Pancreas (tissue), 10 donors: ENCODE measurements at places on chromosomes 13 and 19. TPM values are rescaled to one million over a fixed set of nuclear protein-coding genes. Genes with fewer than 3 reads are reported as not detected.

DNA sequence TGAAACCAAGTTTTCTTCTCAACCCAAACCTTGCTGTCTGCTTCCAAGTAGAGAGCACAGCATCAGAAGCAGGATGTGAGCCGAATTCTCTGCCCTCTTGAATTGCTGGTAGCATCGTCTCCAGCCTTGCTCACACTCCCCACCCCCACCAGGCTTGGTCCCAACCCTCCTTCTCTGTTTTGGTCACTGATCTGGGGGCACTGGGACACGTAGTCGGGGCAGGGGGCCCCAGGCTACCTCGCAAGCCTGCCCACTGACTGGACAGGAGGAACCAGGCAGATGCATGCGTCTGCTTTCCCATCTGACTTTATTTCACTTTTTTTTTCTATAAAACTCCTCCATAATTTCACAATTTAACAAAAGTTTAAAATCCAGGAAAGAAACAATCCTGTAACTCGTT, 69.7 kb downstream of the MLLT1 start:
- DNase-seq, result no peak

DNA sequence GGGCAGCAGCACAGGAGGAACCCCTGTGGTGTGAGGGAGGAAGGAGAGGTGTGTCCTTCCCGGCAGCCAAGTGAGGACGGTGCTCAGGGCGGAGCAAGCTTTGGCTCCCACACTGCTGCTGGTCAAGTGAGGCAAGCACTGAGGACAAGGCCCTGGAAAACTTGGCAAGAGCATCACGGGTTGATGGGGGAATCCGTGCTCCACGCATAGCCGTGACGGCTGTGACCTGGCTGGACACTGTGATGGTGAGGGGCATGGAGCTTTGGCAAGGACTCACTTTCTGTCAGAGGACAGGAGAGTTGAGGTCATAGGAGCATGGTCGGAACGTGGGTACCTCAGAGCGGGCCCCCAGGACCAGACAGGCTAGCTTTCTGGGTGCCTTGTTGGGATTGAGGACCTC, 29.0 kb upstream of the SLC15A1 start:
- DNase-seq, result no peak

DNA sequence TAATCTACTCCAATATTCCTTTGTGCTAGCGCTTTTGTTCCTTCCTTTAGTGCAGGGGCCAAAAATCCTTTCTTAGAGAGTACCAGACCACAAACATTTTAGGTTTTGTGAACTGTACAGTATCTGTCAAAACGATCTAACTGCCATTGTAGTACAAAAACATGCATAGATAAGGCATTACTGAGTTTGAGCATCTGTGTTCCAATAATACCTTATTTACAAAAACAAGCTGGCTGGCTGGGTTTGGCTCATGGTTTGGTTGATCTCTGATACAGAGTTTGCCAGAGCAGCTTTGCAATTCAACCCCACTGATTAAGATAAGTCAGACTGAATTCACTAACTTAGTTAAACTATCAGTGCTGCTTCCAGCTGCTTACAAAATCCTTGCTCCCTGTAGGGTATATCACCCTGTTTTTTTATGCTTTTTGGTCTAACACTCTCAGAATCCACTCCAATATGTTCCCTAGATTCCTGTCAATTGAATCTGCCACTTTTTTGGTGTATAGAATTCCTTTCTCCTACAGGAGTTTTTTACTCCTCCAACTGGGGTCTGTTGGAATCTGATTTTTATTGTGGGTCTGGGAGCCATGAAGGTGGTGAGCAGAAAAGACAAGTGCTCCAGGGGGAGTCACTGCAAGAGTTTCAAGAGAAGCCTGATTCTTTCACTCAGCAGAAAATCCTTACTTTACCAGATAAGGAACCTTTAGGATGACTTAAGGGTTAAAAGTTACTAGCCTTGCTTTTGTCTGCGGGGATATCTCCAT, 1399.4 kb downstream of the EFNB2 start:
- no peak for DNase-seq

DNA sequence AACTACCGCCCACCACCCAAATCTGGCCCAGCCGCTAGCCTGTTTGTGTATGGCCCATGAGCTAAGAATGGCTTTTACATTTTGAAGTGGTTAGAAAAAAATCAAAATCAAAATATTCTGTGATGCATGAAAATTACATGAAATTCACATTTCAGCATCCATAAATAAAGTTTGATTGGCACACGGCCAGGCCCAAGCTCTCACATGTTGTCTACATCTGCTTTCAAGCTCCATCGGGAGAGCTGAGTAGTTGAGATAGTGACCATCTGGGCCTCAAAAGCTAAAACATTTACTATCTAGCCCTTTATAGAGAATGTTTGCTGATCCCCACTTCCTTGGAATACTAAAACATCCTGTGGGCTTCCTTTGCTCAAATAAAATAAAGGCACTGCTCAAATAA, 14.5 kb downstream of the RFX2 start:
- no peak for DNase-seq

GRCh38 chr19:35204799-35205732, 23.5 kb downstream of the FAM187B start:
- DNase-seq, result no peak

EXOSC5 gene
- 10.7 TPM for total RNA-seq

PRR19 gene
- total RNA-seq, result 0.40 TPM

VSIG10L gene
- 0.16 TPM for total RNA-seq

SIGLEC14 gene
- 0.37 TPM for total RNA-seq

GTF3A gene
- total RNA-seq, result 54.4 TPM
